HEK293T (cell line): ENCODE measurements at places on chromosomes 13 and 19.

DNA sequence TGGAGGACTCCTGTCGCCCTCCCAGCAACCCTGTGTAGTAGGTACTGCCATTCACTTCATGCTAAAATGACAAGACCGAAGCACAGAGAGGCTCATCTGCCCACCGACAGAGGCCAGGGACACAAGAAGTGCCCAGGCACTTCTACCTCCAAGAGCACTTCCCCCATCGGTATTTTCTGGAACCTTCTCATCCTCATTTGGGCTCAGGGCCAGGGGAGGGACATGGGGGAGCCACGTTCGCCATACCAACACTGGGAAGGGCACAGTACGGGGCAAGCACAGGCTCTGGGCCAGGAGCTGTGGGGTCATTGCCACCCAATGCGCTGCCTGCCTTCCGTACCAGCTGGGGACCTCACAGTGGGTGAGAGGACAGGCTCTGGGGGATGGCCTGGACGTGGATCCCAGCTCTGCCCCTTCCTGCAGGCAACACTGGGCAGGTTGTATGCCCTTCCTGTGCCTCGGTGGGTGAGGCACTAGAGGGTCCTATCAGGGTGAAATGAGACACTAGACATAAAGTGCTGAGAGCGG lies 21.3 kb upstream of the CCNP start:
- no peak for DNase-seq

- no peak for DNase-seq
Observed at GRCh38 chr19:19650331-19650730, 6.9 kb upstream of the GMIP start.

DNA sequence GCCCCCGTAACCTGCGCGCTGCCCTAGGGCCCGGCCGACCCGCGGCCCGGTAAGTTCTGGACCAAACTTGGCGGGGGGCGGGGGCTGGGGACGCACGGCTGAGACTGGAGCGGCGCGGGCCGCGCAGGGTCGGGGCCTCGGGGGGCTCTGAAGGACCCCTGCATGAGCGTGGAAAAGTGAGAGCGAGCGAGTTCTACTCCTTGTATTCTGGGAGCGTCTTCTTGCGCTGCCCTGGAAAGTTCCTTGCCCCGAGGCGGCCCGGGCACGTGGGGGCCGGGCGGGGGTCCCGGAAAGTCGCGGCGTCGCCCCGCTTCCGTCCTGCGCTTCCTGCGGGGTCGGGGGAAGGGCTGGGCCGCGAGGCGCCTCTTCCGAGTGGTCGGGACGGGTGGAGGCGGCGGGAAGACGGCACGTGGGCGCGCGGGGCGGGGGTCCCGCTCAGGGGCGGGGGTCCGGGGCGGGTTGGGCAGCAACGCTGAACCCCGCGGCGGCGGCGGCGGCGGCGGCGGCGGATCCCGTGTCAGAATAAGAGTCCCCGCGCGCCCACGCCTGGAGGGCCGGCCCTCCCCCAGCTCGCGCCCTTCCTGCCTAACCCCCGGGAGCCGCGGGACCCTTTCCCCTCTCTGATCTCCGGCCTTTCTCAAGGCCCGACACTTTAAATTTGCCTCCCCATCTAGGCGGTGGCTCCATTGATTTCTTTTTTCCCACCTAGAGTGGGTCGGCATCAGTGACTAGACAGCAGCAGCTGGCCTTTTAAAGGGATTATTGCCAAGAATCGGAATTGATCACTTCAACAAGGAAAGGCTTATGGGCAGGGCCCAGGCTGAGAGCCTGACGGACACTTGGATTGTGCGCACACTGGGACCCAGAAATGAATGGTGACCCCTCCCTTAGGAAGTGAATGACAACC lies 749 bp downstream of the GATAD2A start:
- peak; percentile 44 for DNase-seq

GRCh38 chr19:6668691-6669090 lies 1.3 kb downstream of the TNFSF14 start:
- DNase-seq = no peak

DNA sequence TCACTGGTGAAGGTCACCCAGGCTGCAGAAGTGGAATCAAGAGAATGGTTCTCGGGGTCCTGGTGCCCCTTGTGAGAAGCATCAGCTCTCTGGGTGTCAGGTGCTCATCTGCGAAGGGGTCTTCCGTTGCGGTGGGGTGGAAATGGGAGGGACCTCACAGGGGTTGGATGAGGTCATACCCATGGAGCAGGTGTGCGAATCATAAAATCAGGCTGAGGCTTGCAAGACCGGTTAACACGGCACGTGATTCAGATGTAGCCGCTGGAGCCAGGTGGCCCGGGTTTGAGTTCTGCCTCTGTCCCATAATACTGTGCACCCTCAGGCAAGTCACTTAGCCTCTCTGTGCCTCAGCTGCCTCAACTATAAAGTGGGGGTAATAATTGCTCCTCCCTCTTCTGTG lies 3.9 kb upstream of the KLK15 start:
- DNase-seq = no peak
